ENCODE measurements at places on chromosomes 11 and 22.

DNA sequence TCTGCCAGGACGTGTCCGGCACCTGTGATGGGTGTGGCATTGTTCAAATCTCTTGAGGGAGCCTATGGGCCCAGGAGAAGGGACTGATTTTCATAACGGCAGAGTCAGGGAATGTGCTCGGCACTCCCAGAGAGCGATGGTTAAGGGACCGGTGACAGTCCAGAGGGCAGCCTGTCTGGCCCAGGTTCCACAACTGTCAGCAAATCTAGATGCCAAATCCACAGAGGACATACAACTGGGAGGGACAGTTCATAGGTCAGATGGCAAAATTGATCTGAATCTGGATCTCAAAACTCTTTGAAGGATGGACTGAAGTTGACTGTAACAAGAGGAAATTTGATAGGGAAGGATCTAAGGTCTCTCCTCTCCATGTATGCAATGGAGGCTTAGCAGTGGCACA lies 7.5 kb downstream of the SEC14L2 start:
- DNase-seq: no peak

DNA sequence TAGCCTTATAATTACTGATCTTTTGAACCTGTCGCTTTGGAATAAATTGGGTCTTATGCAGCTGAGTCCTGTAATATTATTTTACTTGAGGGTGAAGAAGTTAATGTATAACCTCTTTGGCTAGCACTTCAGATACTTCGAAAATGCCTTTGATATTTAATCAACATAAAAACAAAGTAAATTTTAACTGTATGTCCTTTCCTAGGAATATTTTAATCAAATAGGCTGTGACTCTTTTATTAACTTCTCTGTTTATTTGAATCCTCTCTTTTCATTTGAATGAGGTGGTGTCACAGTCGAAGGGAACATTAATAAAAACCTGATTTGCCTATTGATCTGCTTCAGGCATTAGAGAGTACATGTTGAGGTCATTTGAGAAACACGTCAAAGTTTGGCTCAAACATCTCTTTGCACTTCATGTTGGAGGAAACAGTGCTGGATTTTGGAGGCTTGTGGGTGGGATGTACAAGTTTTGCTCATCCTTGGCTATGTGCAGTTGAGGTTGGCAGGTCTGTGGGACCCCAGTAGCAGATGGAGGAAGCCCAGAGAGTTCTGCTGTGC lies 143.6 kb downstream of the NCAM1 start:
- no peak for DNase-seq

GRCh38 chr22:33535937-33536875 lies 384.1 kb downstream of the LARGE1 start:
- DNase-seq: no peak

DNA sequence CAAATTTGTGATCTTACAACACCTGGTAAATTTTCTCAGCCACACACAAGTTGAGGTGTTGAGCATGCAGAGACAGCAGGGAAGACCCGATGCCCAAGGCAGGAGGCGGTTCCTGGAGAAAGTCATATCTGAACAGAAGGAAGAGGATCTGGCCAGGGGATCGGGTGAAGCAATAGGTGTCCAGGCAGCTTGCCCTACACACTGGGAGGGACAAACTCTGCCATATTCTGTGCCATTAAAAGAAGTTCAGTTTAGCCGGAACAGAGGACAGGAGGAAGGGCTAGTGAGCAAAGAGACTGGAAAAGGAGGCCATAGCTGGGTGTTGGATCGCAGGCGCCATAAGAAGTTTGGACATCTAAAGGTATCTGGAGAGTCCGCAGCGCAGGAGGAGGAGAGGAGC lies 76.5 kb downstream of the TMPRSS5 start:
- no peak for DNase-seq

Measured in muscle of back (tissue), 13 donors.